ENCODE measurements at places on chromosomes 4 and X.

DNA sequence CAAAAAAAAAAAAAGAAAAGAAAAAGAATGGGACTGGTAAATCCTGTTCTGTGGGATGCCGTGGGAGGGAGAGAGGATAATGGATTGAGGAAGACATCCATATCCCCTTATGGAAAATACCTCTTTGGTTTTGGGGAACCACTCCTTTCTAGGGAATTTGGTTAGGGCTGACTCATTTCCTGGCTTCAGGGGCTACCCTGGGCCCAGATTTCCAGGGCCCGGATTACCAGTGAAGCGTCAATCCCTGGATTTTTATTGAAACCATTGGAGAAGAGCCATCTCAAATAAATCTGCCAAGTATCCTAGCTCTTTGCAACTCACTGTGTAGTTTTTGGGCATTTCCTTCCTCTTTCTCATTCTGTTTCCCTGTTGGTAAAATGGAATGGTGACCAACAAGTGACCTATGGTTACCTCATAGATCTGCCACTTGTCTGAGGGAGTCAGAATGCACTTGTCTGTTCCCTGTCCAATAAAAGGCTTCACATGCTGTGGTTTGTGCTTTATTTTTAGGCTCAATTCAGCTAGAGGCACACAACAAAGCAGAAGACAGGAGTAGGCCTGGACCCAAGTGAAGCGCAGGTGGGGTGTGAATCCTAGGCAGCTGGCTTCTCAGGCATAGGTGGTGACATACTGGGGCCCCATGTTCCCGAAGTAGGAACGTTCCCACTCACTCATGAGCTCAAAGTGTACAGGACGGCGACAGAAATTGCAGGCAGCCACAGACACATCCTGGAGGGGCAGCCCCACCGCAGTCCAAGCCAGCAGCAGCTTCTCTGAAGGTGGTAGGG is 8.6 kb downstream of the APEX2 start:
- DNase-seq, result no peak

GRCh38 chrX:71935476-71935875 is 24.8 kb downstream of the NHSL2 start:
- no peak for DNase-seq

DNA sequence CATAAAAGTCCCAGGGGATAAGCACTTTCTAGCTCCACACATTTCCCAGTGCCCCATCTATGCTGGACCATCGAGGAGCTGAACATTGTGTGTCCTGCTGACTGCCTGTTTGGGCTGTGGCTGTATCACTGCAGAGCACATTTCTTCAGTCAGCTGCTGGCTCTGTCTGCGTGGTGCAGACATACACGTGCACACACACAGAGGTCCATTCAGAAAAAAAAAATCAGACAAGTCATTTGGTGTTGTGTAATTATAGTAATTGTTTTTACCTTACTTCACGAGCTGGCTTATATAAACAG is 1.1 kb upstream of the PDLIM3 start:
- DNase-seq, result no peak

DNA sequence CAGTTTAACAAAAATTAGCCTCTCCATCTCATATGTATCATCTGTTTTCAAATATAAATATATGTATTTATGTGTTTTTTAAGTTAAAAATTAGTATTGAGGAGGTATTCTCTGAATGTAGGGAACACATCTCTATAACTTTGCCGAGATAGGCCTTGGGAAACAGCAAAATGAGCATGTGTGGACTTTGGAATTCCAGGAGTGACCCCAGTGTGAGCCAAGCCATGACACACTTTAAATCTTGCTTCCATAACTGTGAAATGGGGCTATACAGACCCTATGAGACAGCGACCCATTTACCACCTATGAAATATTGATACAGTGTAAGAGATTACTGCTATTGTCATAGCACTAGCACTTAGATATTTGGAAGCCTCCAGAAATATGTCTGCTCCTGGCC is 58.8 kb downstream of the FRMPD4 start:
- no peak for DNase-seq

- no peak for DNase-seq
Measured at GRCh38 chr4:112076919-112077608, 68.2 kb upstream of the FAM241A start.

Measured in stimulated activated CD8-positive, alpha-beta memory T cell treated with anti-CD3 and anti-CD28 coated beads, Interleukin-2, amount 100 ng/mL, for 1 hour (primary cell).